ENCODE measurements at places on chromosomes 7 and 10. TPM values are rescaled to one million over a fixed set of nuclear protein-coding genes. Genes with fewer than 3 reads are reported as not detected.

The OLAH gene
- 1.1 TPM for total RNA-seq

The DLD gene
- total RNA-seq, result 58.3 TPM

The CYP3A7 gene
- total RNA-seq, result 2.3 TPM

The SPDYE2B gene
- total RNA-seq, result not detected

The OR2A1 gene
- 0.32 TPM for total RNA-seq

Measured in breast epithelium (tissue), 4 donors.